Keratinocyte (primary cell): ENCODE measurements at places on chromosomes 7 and 10. TPM values are rescaled to one million over a fixed set of nuclear protein-coding genes. Genes with fewer than 3 reads are reported as not detected.

The PGAM2 gene
- polyA plus RNA-seq, result not detected in 3 replicates

The ANKRD26 gene
- polyA plus RNA-seq, result 1.6 to 3.3 TPM (median 1.7 TPM) in 3 replicates

The DRGX gene
- not detected in 3 replicates for polyA plus RNA-seq

GRCh38 chr10:26556748-26557640, 118.9 kb downstream of the APBB1IP start:
- no peaks in the 10 kb centered on the region for H3K27me3 ChIP-seq
- no peaks in the 10 kb centered on the region for H3K4me1 ChIP-seq
- DNase-seq, result peak; percentile 2
- H3K27ac ChIP-seq, result no peak overlapping the region
- no peak overlapping the region for H3K4me3 ChIP-seq
- no peaks in the 10 kb centered on the region for H3K36me3 ChIP-seq

DNA sequence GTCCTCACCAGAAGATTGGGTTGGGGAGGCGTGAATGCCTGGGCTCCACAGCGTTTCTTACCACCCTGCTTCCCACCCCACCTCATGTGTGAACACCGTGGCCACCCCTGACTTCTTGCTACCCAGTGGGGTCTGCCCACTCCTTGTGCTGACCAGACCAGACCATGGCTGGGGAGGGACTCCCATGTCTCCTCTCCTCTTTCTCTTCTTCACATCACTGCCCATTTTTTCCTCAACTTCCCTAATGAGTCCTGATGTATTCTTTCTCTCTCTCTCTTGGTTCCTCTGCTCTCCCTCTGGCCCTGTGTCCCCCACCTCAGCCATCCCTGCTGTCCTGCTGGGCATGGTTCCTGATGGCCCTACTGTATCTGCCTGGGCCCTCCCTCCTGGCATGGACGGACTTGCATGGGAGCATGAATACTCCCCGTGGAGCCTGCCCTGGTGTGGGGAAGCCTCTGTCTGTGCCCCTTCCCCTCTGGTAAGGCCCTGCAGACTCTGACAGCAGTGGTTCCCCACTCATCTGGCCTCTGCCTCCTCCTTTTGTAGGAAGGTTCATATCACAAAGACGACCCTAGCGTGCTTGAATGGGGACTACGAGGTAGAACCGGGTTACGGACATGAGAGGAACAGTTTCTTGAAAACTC, 85.5 kb downstream of the ADCY1 start:
- H3K4me3 ChIP-seq, result no peak overlapping the region
- H3K27ac ChIP-seq, result no peak overlapping the region
- peaks cover 5% of the 10 kb centered on the region for H3K27me3 ChIP-seq
- no peak for DNase-seq

DNA sequence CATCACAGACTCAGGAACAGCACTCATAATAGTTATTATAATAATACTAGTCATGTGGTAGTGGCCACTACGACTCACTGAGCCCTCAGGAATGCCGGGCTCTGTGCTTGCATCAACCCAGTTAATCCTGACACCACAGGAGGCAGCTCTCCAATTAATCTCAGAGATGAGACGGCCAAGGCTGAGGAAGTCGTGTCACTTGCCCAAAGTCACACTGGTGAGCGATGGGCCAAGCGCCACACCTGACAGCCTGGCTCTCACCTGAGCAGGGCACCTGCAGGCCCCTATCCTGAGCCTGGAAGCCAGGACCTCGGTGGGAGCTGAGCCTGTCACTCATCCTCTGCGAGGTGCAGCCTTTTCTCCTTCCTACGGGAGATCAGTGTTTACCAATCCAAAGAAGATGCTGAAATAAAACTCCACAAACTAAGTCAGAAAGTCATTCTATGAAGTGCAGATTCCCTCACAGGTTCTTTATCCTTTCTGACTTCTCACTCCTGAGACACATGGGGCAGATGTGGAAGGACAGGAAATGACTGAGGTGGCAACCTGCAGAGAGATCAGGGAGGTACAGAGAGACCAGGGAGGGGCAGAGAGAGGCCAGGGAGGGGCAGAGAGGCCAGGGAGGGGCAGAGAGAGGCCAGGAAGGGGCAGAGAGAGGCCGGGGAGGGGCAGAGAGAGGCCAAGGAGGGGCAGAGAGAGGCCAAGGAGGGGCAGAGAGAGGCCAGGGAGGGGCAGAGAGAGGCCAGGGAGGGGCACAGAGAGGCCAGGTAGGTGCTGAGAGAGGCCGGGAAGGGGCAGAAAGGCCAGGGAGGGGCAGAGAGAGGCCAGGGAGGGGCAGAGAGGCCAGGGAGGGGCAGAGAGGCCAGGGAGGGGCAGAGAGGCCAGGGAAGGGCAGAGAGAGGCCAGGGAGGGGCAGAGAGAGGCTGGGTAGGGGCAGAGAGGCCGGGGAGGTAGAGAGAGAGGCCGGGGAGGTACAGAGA, 38.5 kb downstream of the VIPR2 start:
- H3K27me3 ChIP-seq, result no peaks in the 10 kb centered on the region
- no peak for DNase-seq
- H3K4me3 ChIP-seq, result no peak overlapping the region
- no peaks in the 10 kb centered on the region for H3K4me1 ChIP-seq
- H3K36me3 ChIP-seq, result no peaks in the 10 kb centered on the region

- H3K4me1 ChIP-seq, result peaks cover 32% of the 10 kb centered on the region
- H3K36me3 ChIP-seq, result no peaks in the 10 kb centered on the region
- no peaks in the 10 kb centered on the region for H3K27me3 ChIP-seq
- H3K4me3 ChIP-seq, result no peak overlapping the region
- H3K27ac ChIP-seq, result no peak overlapping the region
Measured at GRCh38 chr10:61837755-61838171, 63.7 kb upstream of the ARID5B start.

GRCh38 chr10:13734151-13734550, 147.4 kb downstream of the PRPF18 start:
- no peak overlapping the region for H3K4me3 ChIP-seq
- no peaks in the 10 kb centered on the region for H3K36me3 ChIP-seq
- no peak for DNase-seq
- no peaks in the 10 kb centered on the region for H3K27me3 ChIP-seq

DNA sequence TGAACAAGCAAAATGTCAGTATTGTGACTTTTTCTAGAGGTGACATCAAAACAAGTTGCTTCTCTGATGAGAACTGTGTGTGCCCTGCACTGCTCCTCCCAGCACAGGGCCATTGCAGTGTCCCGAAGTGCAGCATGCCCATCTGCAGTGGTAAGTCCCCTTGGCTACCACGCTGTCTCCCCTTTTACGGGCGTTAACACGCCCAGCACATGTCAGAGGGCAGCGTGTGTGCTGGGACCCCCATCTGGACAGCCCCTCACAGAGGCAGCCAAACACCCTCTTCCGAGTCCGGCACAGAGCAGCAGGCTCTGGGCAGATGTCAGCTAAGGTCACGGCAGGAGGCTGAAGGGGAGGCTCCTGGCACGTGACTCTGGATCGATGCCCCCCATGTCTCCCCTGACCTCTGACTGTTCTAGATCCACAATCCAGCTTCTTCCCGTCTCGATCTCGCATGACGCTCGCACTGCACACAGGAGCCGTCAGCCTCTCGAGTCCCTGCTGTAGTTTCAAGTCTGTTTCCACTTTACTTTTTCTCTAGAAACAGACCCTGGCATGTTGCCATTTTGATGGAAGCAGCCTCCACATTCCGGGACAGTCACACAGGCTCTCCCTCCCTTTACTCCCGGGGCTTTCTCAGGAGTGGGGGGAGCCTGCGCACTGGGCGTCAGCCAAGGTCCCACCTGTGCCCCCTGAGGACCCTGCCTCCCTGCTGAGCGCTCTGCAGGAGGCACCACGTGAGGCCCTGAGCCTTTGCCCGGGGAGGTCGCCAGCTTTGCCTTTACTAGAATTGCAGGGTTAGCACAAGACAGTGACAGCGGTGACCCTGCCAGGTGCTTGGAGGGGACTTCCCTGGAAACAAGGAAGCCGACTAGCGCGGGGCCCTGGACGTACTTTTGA, 133.8 kb downstream of the TCERG1L start:
- H3K36me3 ChIP-seq, result no peaks in the 10 kb centered on the region
- H3K4me1 ChIP-seq, result no peaks in the 10 kb centered on the region
- no peak overlapping the region for H3K27ac ChIP-seq
- no peaks in the 10 kb centered on the region for H3K27me3 ChIP-seq

DNA sequence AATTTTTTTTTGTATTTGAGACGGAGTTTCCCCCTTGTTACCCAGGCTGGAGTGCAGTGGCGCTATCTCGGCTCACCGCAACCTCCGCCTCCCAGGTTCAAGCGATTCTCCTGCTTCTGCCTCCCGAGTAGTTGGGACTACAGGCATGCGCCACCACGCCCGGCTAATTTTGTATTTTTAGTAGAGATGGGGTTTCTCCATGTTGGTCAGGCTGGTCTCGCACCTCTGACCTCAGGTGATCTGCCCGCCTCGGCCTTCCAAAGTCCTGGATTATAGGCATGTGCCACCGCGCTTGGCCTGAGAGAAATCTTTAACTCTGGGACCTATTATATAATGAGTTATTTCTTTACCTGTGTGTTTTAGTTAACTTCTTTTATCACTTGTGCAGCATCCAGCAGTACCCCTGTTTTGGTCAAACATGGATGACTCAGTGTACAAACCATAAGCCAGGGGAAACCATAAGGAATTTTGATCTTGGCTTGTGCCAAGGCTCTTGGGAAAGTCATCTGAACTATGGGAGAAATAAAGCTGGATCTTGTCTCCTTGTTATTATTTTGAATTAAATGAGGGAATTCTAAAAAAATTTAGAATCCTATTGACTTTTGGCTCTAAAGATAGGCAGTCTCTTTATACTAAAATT, 23.6 kb upstream of the ZRANB1 start:
- peaks cover 20% of the 10 kb centered on the region for H3K4me1 ChIP-seq
- peak overlapping the region; percentile 94 for H3K4me3 ChIP-seq
- H3K27ac ChIP-seq, result peak overlapping the region; percentile 95
- H3K27me3 ChIP-seq, result no peaks in the 10 kb centered on the region
- no peak for DNase-seq

- H3K27ac ChIP-seq, result no peak overlapping the region
- no peaks in the 10 kb centered on the region for H3K27me3 ChIP-seq
- no peaks in the 10 kb centered on the region for H3K4me1 ChIP-seq
- DNase-seq, result no peak
- no peak overlapping the region for H3K4me3 ChIP-seq
- H3K36me3 ChIP-seq, result no peaks in the 10 kb centered on the region
Measured at GRCh38 chr7:83143107-83143506, 19.6 kb downstream of the PCLO start.

DNA sequence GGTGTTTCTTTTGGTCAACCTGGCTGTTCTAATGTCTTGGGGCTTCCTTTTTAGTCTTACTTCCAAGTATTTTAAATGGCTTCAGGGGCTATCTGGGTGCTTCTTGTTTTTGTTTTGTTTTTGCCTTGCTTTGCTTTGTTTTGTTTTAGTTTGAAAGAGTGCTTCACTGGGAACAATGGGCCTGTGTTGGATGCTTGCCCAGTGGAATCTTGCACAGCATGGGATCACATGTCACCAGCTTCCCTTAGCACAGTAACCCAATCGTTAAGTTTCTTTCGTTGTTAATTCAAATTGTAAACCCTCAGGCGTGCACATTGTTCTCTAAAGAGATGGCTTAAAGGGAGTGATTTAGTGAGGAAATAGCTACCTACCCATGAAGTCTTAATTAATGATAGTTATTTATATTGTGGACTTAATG, 8.9 kb downstream of the COL17A1 start:
- H3K36me3 ChIP-seq, result peaks cover 87% of the 10 kb centered on the region
- H3K4me1 ChIP-seq, result peaks cover 14% of the 10 kb centered on the region
- no peaks in the 10 kb centered on the region for H3K27me3 ChIP-seq
- H3K27ac ChIP-seq, result no peak overlapping the region
- no peak overlapping the region for H3K4me3 ChIP-seq

DNA sequence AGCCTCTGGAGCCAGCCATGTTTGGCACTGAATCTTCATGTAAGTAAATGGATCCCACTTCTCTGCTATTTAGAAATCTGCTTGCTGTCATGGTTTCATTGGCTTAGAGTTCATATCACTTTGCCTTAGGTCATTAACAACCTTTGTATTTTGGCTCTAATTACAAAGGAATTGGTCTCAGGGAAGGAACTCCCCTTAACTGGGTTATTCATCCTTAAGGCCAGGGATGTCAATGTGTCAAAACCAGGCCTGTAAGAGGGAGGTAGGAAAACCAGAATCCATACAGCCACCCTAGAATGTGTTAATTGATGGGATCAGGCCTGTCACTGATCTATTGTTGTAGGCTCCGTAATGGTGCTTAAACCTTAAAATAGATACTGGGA, 67.3 kb downstream of the ST7 start:
- no peak for DNase-seq
- no peaks in the 10 kb centered on the region for H3K27me3 ChIP-seq
- no peaks in the 10 kb centered on the region for H3K36me3 ChIP-seq
- peaks cover 31% of the 10 kb centered on the region for H3K4me1 ChIP-seq
- H3K27ac ChIP-seq, result peak overlapping the region; percentile 62

DNA sequence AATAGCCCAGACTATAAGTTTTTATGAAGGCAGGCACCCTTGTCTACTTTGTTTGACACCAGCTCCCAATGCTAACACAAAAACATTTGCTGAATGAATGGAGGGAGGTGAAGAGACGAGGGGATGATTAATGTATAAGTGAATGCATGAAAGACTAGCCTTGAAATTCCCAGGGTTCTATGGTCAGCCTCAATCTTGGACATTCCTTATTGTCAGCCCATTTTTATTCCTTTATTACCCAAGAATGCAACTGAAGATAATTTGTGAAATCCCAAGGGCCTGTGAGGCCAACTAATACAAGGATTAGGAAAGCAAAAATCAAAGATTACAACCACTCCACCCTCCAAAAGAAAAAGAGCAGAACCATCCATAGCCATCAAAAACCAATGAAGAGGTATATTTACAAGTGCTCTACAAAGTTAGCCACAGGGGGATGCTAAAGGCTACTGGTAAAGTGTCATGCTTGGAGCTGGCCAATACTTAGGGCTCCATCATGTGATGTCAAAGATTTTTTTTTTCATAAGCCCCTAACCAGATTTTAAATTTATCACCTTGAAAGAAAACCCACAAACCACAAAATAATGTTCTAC, 40.0 kb upstream of the ASAH2 start:
- H3K4me3 ChIP-seq, result no peak overlapping the region
- H3K27me3 ChIP-seq, result no peaks in the 10 kb centered on the region
- H3K36me3 ChIP-seq, result no peaks in the 10 kb centered on the region
- no peaks in the 10 kb centered on the region for H3K4me1 ChIP-seq

DNA sequence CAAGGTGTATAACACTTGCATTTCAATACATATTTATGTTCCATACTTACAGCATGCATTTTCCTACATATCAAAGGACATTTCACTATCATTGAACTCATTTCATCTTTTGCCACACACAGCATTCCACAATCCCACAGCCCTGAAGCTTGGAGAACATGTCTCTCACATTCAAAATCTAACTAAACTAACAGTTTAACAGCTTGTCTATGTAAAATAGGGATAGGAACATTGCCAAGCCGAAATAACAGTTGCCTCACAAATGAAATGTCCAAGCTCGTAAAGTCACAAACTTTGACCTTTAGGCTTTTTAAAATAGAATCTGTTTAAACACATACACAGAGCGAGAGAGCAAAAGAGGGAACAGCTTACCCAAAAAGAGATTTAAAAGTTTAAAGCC, 65.3 kb downstream of the HGF start:
- no peaks in the 10 kb centered on the region for H3K4me1 ChIP-seq
- DNase-seq, result no peak
- no peaks in the 10 kb centered on the region for H3K36me3 ChIP-seq
- H3K27me3 ChIP-seq, result no peaks in the 10 kb centered on the region
- no peak overlapping the region for H3K4me3 ChIP-seq

GRCh38 chr7:66683770-66684123, 55.1 kb downstream of the KCTD7 start:
- H3K4me1 ChIP-seq, result peaks cover 20% of the 10 kb centered on the region
- peak overlapping the region; percentile 54 for H3K27ac ChIP-seq
- H3K4me3 ChIP-seq, result peak overlapping the region; percentile 54
- no peak for DNase-seq
- no peaks in the 10 kb centered on the region for H3K36me3 ChIP-seq
